ENCODE measurements at places on chromosomes 3 and 15.

GRCh38 chr3:38698760-38699159, 49.3 kb upstream of the SCN5A start:
- DNase-seq: no peak

DNA sequence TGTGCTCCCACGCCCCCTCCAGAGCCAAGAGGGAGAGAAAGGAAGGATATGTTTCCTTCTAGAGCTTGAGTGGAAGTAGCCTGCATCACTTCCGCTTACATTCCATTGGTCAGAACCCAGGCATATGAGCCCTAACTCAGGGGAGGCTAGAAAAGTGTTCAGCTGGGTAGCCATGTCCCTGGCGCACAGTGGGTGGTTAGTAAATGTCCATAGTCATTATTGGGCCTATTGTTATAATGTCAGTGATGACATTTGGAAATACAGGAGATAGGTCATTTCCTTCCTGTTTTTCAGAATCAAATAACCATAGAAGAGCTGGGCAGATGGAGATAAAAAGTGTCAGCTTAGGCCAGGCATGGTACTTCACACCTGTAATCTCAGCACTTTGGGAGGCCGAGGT, 27.3 kb downstream of the CD276 start:
- DNase-seq: no peak

DNA sequence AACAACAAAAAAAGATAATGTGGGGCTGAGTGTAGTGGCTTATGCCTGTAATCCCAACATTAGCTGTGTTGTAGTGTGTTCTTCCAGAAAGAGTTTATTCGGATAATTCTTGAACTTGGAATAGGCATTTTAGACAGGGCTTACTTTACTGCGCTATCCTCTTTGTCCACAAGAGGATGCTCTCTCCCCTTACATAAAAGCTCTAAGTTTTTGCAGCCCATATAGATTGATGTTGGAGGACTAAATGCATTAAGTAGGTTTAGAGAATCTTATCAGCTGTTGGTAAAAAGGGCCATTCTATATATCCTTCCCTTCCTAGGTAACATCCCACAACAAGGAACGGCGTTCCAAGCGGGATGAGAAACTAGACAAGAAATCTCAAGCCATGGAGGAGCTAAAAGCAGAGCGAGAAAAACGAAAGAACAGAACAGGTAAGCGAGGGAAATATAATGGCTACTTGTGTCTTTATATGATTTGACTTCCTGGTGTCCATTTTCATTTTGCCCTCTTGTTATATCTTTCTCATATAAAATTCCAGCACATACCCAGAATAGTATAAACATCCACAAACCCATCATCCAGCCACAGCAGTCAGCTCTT, 27.8 kb upstream of the ITPKA start:
- DNase-seq: peak; percentile 30

DNA sequence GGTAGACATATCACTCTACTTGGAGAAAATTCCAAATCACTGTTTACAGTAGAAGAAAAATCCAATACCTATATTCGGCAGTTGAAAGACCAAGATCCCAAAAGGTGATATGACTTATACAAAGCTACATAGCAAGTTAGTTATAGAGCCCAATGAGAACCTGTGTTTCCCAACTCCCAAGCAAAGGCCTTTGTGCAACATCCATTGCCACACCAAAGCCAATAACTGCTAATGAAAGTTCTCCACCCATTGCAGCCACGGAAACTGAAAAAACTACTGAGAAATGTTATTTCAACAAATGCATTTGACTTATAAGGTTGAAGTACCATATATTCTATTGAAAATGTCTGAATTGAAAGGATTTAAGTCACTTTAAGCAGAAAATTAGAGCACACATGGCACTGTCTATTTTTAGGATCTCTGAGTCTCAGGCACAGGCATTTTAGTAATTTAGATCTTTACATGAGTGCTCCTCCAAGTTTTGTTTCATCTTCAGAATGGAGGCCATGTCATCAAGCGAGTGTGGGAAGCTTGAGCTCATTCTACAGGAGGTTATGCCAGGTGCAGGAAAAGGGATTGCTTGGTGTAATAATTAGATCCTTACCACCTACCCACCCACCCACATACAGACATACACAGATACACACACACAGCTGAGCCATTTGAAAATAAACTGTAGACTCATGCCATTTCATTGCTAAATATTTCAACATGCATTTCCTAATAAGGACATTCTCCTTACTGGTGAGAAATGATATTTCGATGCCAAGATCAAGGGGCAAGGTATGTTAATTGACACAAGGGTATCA, 19.7 kb upstream of the ANO10 start:
- no peak for DNase-seq

DNA sequence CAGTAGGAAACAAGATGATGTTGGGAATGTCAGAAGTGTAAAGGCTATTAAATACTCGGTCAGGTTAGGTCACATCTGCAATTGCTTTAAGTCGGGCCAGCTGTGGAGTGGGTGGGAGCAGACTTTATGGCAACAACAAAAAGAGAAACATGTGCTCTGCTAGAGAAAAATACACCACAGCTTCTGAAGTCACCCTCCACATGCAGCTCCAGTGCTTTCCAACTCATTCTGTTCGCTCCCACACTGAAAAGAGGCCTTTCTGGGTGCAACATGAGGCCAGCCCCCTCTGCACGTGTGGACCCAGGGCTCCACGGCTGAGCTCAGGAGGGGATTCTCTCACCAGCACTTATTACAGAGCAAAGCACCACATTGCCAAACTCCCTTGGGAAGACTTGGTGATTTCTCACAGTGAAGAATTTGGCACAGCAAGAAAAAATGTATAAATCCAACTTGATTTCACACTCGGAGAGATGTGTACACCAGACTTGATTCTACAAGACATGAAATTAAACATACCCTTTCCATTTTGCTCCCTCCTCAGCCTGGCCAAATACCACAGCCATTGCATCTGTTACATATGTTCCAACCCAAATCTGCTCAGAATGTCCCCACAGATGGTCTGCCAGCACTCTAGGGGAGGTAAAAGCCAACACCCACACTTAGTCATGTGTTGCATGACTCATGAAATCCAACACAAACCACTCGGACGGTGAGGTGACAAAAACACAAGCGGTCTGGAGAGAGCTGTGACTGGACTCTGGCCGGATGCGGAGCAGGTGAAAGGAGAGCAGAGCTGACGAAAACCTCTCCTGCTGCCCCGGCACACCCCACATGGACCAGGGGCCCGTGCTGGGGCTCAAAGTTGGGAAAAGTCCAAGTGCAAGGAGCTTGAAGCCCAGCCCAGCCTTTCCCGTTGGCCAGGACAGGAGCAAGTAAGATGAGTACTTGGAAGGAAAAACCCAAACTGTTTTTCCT, 74.6 kb downstream of the ITGB5 start:
- peak; percentile 83 for DNase-seq

DNA sequence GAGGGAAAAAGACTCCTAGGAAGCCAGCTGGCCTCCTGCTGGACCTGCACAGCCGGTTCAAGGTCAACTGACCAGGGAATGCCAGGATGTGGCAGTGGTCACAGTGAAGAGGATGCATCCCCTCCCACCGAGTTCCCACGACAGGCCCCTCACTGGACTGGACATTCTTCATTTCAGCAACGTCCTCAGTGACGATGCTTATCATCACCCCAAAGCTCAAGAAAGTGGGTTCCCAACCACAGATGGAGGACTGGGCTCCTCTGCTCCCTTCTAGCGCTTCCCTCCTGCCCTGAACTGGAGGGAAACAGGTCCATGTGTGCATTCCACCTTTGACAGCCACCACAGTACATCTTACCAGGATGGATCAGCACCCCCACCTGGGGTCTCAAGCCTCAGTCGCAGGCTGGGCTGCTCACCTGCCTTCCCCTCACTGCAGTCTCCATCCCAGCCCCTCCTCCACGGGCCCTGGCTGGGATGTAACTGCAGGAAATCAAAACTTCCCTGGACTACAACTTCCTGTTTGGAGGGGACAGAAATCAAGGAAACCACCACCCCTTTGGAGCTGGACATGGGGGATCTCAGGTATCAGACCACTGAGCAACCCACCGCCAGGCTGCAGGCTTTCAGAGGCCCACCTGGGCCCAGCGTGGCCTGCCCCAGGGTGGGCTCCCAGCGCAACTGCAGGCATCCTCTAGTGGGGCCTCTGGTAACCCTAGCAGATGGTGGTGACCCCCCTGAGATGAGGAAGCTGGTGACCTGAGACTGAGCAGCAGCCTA, 7.3 kb downstream of the CALML4 start:
- no peak for DNase-seq

All from COLO829 (cell line).